ENCODE measurements at places on chromosomes 16 and 17.

DNA sequence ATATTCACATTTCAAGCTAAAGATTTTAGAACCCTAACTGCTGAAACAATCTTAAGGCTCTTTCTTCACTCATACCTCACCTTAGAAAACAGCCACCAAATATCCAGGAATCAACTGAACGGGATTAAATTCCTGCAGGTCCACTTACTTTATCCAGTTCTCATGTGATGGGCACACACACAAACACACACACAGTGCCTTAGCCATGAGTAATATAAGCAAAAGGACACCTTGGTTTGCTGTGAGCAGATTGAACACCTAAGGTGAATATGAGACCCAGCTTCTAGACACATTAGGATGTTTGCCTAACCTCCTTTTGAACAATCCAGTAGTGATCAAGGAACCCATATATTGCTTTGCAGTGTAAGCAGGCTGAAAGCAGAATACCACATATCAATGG lies 81.5 kb downstream of the TUBD1 start:
- DNase-seq = no peak

GRCh38 chr17:50708050-50709000 lies 611 bp upstream of the ANKRD40 start:
- no peak for DNase-seq

- no peak for DNase-seq
Observed at GRCh38 chr17:67582673-67583081, 135.1 kb upstream of the NOL11 start.

GRCh38 chr16:67151431-67152097 lies 766 bp upstream of the B3GNT9 start:
- no peak for DNase-seq

- no peak for DNase-seq
Observed at GRCh38 chr17:8709006-8709405, 35.6 kb downstream of the CCDC42 start.

DNA sequence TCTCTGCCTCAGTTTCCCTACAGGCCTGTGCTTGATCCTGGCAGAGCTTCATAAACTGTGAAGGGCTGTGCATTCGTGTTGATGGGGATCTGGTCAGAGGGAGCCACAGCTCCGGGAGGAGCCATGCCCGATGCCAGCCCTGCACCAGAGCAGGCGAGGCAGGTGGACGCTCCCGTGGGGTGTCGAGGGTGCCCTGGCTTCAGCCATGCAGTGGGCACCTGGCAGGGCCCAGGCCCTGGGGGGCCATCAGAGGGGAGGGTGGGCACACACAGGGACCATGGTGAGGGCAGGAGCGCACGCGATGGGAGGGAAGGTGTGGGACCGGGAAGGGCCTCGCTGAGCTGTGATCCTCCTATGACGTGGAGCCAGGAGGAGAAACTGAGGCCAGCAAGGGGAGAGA lies 22.0 kb downstream of the ZFPM1 start:
- DNase-seq = no peak

DNA sequence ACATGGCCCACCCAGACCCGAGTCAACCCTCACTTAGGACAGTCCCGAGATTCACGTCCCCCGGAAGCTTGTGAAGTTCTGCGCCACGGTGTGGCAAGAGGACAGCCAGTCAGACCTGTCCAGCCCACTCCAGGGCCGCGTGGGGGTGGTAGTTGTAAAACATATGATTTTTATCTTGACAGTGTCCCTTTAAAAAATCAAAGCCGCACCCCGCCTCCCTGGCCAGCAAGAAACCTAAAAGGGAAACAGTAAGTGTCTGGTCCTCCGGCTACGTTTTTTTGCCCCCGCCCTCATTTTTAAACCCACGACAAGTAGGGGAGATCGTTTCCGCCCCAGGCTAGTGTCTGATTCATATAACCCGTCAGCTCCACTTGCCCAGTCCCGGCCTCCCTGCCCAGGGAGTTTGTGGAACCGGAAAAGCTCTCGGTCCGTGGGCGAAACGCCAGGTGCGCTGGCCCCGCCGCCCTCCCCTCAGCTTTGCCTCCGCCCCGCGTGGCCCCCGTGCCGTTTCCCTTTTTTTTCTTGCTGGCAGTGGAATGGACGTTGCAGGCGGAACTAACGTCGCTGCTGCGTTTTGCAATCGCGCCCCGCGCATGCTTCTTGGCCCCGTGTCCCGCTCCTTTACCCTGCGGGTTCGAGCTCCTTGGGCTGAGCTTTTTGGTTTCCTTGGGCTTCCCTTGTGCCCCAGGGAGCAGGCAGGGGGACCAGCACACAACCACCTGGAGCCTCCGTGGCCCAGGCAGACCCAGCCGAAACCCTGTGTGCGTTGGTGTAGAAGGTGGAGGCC lies 13.3 kb upstream of the NUDT16L1 start:
- DNase-seq = no peak

DNA sequence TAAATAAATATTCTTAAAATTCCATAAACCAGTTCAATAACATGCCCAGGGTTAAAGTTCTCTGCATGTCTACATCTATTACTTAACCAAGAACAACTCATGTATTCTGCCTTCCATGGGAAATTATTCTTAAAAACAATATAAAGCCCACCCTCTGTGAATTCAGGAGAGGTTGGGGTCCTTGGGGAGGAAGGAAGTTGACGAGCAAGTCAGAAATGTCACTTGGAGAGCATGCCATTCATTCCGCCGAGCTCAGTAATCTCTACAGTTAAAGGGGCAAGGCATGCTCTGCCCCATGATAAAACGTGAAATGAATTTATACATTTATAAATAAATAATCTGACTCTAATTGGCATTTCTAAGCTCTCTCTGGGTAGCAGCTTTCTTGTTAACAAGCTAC lies 405.1 kb downstream of the TOX3 start:
- no peak for DNase-seq

GRCh38 chr16:85676466-85676865 lies 12.3 kb downstream of the GINS2 start:
- DNase-seq = no peak

DNA sequence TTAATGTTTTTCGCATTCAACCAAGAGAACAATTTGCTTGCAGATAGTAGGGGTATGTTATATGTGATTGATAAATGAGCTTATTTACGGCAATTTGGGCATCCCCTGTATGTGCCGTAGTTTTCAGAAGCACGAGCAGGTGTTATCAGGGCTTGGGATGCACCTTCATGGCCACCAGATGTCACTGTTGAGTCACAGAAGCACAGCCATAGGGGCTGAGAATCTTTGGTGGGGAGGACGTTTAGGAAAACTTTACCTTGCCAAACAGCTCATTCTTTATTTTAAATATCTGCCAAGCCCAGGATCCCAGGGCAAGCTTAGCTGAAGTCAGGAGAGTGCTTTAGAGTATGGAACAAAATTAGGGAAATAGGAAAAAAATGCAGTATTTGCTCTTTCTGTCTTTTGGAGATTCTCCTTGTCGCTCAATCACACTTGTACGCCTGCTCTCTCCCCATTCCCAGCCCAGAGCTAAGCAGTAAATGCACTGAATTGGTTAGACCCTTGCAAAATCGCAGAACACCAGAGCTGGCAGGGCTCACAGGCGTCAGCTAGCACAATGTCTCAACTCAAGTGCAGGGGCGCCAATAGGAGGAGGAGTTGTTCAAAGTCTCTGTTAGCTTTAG lies 93.6 kb upstream of the MPHOSPH6 start:
- DNase-seq = no peak

DNA sequence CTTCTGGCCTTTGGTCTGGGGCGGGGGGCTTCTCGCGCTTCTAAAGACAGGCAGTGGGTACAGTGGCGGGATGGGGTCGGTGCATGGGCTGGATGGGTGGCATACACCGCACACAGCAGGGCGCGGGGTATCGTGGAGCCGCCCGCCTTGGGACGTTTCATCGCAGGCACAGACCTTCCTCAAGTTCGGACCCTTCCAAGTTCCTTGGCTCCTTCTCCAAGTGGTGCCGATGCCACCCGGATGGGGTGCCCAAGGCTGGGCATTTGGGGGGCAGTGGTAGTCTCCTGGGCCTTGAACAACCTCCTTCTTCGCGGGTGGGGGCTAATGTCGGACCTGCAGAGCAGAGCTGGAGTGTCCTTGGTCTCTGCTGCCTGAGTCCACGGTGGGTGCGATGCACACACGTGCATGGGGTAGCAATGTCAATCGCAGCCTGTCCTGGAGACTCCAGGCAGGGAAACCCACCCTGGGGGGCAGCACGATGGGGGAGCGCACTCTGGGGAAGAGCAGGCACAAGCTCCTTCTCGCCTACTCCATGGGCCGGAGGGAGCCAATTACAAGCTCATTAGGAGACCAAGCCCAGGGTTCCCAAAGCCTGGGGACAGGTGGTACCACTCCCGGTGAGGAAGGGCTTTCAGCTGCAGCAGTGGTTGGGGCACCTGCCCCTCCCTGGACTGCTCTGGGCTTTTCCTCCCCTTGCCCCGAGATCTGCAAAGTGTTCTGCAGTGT lies 686 bp upstream of the MTSS2 start:
- no peak for DNase-seq

- no peak for DNase-seq
Observed at GRCh38 chr16:75280331-75280804, 28.9 kb upstream of the BCAR1 start.

DNA sequence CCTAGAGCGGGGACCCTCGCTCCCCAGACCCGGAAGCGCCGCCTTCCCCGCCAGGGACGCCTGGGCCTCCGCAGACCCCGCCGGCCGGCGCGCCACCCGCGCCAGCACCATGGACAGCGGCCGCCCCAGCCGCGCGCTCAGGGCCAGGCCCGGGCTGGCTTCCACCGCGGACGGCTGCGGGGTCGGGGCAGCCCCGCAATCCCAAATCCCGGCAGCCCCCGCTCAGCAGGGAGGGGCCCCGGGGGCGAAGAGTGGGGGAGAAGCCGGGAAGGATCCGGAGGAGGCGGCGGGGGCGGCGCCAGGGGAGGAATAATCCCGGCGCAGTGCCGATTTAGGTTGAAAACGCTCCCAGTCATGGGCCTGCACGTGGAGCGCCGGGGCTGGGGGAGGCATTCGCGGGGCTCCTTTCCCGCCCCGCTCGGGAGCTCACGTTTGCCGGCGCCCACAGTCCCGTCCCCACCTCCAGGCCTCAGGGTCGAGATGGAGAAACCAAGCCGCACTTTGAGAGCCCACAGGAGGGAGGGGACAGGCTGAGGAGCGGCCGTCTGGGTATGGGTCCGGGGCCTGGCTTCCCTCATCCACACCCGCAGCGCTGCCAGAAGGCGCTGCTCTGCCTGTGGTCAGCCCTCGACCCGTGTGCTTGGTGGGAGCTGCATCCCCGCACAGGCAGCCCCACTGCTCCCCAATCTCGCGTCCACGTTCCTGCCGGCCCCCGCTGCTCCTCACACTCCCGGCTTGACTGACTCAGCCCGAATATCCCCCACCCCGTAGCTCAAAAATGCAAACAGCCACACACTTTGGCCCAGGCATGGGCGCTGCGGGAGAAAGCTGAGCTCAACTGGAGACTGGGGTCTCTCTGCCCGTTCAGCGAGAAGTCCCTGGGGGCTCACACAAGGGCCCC lies 4.7 kb downstream of the FBXL16 start:
- no peak for DNase-seq

Data from type B pancreatic cell (in vitro differentiated cells).